ENCODE measurements at places on chromosomes 4 and X.
A peak's percentile ranks its signal among the peaks of the same experiment; 100 is the strongest.

GRCh38 chrX:124212622-124213021 lies 119.8 kb upstream of the TEX13D start:
- no peak for DNase-seq

- no peak for DNase-seq
Observed at GRCh38 chr4:168551211-168551610, 54.4 kb downstream of the PALLD start.

DNA sequence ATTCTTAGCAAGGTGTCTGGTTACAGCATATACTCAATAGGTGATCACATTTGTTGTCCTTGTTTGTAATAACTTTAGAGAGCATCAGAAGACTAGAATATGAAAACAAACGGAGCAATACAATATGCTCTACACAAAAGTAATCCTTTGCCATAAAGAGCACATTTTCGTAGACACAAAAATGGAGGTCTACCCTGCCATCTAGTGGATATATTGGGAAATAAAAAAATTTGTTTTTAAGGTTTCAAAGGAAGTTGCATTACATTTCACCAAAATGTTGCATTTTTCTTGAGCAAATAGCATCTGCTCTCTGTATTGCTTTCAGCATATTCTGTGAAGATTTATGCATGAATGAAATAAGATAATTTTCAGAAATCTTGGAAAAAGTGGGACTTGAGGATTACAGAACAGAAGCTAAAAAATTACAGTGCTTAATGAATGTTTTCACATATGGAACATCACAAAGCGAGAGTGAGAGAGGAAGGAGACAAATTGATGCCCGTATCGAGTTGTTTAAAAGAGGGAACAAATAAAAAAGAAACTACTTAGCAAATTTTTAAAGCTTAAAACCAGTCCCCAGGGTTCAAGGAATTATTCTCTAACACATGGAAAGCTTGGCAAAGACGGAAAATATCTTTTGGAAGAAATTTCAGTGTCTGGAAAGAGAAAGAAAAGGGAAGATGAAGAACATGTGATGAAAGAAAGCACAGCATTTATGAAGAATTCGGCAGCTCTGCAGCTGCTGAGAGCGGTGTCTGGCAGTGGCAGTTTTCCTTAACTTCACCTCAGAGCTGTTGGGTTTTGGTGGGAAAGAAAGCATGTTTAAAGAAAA lies 390.1 kb downstream of the ANKRD50 start:
- no peak for DNase-seq

DNA sequence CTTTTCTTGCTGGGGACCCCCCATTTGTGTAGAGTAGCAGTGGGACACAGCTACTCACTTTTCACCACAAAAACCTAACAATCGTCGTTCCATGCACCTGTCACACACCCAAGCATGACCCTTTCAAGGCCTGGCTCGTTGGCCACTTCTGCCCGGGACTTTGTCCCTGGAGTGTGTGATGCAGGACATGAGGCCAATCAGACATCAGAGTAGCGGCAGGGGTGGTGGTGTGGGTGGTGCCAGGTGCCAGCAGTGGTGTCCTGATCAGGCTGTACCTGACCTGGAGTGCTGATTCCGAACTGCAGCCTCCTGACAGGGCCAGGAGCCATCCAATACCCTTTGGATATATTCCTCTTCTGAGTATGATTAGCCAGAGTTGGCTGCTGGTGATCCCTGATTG lies 23.1 kb upstream of the PROM1 start:
- DNase-seq = no peak

DNA sequence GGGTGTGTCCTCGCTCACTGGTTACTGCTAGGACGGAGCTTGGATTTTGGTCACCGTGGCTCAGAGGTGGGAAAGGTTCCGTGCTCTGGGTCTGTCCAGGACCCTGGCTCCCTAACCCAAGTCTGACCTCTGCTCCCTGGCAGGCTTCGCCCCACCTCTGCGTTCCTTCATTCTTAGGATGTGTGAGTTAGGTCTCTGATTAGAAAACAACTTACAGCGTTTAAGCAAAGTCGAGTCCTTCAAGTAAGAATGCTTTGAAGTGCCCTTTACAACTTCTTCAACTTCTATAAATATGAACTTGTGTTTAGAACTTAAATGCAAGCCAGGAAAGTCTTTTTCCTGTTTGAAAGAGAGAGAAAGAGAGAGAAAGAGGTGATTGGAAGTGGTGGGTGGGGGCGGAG lies 891 bp downstream of the TLR2 start:
- no peak for DNase-seq

GRCh38 chrX:96841325-96841724 lies 42.4 kb upstream of the RPA4 start:
- DNase-seq = no peak

DNA sequence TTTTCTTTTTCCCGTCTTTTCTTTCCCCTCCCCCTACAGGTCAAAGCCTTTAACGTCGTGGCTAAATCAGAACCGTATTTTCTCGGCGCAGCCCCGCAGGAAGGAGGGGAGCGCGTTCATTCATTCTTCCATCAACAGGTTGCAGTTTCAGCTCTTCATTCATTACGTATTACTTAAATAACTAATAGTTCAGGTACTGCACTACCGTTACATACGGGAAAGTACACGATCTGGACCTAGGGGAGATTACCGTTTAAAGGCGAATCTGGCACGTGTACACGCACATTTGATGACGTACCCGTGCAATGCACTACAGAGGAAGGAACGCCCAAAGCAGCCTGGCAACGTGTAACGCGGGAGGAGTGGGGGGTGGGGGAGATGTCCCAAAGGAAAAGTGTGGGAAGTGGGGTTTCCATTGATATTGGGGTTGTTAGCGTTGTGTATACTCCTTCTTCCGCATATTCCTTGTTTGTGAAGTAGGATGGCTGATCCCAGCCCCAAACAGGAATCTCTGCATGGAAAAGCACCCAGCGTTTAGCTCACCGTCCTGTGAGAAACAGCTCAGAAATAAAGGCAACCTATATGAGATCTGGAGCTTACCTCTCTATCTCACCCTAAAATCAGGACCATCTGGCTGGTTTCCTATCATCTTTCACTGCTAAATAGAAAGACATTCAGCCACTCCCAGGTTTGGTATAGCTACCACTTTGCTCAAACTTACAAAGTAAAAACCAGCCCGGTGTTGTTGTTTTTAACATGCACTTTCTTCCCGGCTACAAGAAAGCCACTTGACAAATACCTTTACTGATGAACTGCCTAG lies 585 bp upstream of the SEC24D start:
- no peak for DNase-seq

- DNase-seq = no peak
Observed at GRCh38 chr4:19694812-19695211, 556.9 kb upstream of the SLIT2 start.

DNA sequence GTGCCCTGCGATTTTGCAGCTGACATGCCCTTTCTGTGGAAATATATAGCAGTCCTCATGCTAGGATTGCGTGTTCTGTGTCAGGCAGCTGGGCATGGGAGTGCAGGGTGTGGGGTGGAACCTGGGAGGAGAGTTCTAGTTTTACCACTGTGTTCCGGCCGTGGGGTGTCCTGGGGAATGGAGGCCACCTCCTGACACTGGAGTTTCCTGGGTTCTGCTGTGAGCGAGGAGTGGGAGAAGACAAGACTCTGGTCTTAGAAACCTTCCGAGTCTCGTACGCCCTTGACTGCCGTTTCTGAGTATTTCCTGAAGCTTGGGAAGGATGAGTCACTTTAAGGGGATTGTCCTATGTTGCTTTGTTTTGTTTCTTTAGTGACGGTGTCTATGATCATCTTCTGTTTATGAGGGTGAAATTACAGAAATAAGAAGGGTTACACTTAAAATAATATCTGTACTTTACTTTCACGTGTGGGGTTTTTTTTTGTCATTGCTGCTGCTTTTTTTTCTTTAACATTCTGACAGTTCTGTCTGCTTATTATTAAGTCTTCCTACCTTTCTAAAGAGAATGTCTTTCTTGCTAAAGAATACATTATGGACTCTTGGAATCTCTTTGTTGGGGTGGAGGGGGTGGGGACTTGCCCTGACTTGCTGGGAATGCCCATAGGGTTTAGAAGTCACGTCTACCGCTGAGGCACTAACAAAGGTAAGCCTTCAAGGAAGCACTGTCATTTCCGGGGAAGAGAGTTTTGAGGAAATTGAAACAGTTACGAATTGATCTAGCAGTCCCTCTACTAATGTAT lies 19.1 kb downstream of the CD99 start:
- DNase-seq = no peak

DNA sequence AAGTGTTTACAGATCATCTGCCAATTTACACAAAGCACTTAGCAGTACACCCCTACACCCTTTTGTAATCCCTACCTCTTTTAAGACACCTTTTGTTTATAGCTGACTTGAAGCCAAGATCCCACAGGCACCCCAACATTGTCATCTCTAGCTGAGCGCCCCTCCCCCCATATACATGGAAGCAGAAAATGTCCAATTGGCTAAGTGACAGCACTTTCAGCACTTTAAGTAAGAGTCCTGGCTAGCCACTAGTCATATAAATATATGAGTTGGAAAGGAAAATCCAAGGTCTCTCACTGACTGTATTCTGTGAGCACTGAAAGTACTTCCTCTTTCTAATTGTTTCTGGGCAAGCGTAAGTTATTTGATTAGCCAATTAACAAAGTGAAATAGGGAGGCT lies 108.2 kb downstream of the NSUN7 start:
- DNase-seq = no peak

- DNase-seq = peak; percentile 79
Observed at GRCh38 chr4:73450398-73451004, 14.5 kb downstream of the AFP start.

DNA sequence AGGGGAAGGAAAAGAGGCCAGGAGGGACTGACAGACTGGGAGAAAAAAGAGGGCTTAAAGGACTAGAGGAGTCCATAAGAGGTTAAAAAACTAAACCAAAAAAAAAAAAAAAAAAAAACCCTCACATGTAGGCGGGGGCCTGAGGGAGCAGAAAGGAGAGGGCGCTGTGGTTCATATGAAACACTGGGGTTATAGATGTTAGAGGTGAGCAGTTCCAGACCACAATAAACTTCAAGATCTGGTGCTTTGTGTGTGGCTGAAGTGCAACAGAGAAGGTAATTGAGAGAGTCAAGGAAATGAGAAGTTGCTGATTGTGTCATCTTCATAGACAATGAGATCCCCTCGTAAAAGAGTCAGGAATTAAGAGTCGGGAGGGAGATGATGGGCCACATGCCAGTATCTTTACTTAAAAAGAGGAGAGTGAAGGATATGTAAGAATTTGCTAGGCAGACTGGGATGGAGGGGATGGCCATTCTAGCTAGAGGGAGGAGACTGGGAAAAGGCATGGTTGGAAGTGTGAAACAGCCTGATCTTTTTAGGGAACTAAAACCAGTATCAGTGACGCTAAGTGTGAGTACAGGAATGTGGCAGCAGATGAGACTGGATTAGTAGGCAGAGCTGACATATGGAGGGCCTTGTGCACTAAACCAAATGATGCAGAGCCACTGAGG lies 18.4 kb upstream of the OGT start:
- DNase-seq = no peak

DNA sequence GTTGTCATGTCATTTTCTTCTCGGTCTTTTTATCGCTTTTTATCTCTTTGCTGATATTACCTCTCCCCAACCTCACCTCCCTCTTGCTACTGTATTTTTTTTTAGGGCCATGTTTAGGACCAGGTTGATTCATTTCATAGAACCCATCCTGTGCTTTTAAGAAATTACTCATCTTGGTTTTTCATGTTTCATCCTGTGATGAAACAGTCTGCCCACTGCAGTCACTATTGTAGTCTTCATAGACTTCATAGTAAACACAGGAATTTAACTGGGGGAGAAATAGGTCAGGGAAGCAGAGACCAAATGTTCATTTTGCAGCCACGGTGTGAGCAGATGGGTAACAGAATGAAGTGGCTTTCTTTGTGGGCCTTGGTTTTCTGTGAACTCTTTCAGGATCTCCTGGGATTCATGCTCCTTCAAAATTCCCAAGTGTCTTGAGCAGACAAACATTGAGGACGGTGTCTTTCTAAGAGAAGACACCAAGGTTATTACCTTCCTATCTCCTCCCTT lies 161.8 kb downstream of the NAA11 start:
- no peak for DNase-seq

DNA sequence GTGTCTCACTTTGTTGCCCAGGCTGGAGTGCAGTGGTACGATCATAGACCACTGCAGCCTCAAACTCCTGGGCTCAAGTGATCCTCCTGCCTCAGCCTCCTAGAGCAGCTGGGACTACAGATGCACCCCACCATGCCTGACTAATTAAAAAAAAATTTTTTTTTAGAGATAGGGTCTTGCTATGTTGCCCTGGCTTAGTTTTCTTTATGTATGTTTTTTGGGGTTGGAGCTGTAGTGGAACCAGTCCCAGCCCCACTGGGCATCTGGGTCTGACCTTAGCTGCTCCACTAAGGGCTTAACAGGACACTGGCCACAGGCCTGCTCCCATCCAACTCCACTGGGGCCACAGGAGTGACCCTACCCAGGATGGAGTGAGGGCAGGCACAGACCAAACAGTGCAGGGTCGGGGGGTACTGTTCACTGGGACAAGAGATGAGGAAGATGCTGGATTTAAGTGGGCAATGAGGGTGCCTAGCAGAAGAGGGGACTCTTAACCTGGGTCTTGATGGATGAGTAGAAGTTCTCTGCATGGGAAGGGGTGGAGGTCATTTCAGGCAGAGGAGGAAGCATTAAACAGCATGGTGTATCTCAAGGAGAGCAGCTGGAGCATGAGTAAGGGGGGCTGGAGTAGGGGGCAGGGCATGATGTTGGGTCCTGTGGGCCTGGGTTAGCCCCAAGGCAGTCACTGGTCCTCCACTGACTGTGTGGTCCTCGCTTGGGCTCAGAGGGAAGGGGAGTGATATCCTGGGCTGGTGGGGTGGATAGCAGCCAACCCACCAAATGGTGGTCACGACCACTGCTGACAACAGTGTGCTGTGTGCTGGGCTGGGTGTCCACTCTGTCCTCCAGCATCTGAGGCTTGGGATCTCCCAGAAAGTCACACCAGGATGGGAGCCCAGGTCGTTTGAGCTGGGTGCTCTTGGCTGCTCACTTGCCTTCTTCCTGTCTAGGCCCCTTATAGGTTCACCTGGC lies 24.1 kb upstream of the ADD1 start:
- DNase-seq = no peak

GRCh38 chr4:5919571-5919970 lies 26.7 kb upstream of the CRMP1 start:
- DNase-seq = no peak

- DNase-seq = no peak
Observed at GRCh38 chrX:24956828-24957227, 58.9 kb downstream of the ARX start.

DNA sequence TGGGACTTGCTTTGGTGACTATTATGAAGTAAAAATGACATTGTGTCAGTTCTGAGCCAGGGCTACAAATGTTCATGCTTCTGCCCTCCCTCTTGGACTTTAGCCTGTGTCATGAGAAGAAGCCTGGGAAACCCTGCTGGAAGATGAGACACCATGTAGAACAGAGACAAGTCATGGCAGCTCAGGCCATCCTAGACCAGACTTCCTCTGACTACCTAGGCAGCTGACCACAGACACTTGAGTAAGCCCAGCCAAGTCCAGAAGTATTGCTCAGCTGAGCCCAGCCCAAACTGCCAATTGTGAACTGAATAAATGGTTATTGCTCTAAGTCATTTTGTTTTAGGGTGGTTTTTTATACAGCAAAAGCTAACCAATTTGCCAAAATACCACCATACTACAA lies 467.6 kb upstream of the CNKSR2 start:
- no peak for DNase-seq
